ENCODE measurements at places on chromosomes 11 and 22.

DNA sequence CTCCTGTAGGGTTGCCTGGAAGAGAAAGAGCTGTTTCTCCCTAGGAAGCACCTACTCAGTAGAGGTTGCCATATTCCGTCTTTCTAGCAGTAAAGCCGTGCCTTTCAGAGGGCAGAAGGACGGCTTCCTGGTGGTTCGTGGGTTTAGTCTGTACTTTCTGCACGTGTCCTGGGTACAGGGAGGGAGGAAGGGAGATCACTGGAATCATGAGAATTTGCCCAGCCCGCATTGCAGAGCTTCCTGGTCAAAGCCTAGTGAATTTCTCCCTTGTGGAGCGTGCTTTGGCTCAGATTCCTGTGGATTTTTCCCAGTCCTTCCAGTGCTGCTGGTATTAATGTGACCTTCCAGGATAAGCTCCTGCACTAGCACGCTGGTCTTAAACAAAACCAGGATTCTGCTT lies 44.9 kb downstream of the GRAMD1B start:
- DNase-seq, result no peak

DNA sequence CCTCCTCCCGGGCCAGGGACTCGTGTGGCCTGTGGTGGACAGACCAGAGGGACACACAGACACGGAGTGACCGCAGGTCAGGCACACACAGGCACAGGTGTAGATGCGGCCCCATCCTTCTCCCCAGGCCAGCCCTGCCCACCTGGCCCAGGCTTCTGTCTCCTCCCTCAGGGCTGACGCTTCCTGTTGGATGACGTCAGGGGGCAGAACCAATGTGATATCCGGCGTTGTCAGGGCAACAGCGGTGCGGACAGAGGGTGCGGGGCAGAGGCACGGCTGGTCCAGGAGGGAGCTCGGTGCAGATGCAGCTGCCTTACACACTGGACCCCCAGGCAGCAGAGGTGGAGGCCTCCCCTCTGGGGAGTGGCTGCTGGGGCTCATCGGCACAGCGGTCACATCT lies 2.9 kb upstream of the TUBGCP6 start:
- DNase-seq, result no peak

DNA sequence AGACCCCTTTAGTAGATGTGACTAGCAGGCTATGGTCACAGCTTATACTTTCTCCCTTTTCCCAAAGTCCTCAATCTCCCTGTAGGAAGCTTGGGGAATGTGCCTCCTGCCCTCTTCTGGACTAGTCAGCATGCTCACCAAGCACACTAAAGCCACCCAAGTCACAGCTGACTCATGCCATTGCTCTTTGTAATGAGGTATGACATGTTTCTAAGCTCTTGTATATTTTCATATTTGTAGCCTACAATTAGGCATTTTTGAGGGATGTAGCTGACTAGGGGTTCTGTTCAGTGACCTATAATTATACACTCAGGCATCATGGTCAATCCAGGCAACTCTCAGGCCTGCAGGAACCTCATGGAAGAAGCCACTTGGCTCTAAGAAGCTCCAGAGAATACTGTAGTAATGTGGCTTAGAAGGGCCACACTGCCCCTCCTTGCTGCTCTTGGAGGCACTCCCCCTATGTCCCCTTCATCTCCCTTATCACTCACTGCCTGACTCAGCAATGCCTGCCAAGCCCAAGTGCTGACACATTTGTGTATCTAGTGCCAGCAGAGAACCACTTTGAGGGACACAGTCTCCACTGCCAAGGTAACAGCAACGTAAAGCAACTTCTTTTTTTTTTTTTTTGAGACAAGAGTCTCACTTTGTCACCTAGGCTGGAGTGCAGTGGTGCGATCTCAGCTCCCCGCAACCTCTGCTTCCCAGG lies 86.2 kb downstream of the RPL27A start:
- DNase-seq, result no peak

GRCh38 chr11:72548463-72548862 lies 114.1 kb upstream of the CLPB start:
- DNase-seq, result no peak

DNA sequence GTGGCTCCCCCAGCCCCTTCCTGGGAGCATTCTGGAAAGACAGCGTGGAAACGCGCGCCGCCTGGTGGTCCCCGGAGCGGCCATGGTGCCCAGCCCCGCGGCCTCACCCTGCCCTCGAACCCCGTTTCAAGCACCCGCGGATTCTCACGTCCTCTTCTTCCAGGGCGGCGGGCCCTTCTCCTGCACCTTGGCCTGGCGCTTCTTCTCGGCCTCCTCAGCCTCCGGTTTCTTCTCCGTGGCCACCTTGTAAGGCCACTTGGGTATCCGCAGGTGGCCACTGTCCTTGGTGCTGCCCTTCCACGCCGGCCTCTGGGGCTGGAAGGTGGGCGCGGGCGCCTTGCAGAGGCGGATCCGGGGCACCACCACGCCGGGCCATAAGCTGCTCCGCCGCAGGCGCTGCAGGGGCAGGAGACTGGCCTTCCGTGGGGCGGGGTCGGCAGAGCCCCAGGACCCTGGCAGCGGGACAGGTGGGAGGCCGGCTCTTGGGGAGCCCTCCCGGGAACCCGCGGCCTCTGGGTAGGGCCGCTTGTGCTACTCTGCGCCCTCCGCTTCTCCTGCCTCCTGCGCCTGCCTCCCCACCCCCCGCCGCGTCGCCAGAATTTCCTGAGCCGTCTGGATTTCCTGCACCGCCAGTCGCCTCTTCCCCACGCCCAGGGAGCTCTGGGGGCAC lies 83.4 kb downstream of the TRIM51G start:
- DNase-seq, result no peak

- no peak for DNase-seq
Measured at GRCh38 chr11:106295974-106296373, 218.5 kb downstream of the AASDHPPT start.

DNA sequence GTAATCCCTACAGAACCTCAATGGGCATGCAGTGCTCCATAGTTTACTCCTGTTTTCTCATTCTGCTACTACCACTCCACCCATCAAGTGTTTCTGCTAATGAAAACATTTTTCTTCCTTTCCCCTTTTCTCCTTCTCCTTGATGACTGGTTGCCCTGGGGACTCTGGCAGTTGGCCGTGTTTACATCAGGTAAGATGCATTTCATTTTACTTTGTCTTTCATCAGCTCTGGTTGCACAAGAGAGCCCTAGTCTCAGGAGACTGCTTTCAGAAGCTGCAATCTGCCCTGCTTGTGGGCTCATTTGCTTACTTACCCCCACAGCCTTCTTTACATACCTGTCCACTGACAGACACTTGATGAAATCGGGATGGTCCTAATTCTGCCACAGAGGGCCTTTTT lies 19.6 kb upstream of the LIMK2 start:
- DNase-seq, result no peak

- DNase-seq, result no peak
Measured at GRCh38 chr22:40583053-40583741, 53.3 kb downstream of the MRTFA start.

DNA sequence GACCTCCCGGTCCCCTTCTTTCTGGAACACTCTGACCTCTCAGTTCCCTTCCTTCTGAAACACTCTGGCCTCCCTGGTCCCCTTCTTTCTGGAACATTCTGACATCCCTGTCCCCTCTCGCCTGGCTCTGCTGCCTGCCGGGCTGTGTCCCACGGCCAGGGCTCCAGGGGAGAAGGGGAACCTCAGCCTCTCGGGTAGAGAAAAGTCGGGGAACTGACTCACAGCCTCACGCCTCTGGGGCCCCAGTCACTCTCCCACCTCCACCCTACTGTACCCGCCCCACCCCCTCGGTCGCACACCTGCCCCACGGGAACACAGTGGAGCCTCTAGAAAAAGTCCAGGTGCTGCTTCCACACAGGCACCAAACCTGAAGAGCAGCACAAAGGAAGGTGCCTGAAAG lies 93.3 kb downstream of the BRD1 start:
- DNase-seq, result no peak

DNA sequence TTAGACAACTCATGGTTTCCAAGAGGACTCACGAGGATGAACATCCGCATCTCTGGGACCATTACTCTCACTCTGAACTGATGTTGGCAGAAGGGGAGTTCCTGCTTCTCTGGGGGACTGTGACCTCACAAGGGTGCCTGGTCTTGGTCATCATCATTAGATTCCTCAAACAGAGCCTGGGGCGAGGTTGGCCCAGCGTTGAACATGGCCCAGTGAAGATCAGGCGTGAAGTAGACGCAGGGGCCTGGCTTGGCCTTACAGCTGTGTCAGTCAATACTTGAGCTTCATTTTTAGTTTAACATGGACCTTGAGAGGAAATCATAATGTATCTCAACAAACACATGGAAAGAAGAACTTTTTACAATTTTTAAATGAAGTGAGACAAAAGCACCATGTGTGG lies 617.1 kb downstream of the BRD1 start:
- no peak for DNase-seq

DNA sequence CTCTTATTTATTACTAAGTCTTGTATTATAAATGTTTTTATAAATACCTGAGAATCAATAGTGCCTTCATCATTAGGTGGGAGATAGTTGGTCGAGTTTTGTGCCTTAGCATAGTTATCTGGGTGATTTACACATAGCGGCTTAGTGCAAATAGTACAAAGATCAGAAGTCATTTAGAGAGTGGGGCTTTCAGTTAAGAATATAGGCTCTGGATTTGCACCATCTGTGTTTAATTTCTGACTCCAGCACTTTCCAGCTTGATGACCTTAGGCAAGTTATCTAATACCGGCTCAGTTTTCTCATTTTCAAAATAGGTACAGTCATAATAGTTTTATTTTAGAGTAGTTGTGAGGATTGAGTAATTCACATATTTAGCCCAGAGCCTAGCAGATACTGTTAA lies 26.4 kb downstream of the PDE3B start:
- no peak for DNase-seq

- DNase-seq, result no peak
Measured at GRCh38 chr11:118064956-118065355, 11.9 kb upstream of the TMPRSS4 start.

DNA sequence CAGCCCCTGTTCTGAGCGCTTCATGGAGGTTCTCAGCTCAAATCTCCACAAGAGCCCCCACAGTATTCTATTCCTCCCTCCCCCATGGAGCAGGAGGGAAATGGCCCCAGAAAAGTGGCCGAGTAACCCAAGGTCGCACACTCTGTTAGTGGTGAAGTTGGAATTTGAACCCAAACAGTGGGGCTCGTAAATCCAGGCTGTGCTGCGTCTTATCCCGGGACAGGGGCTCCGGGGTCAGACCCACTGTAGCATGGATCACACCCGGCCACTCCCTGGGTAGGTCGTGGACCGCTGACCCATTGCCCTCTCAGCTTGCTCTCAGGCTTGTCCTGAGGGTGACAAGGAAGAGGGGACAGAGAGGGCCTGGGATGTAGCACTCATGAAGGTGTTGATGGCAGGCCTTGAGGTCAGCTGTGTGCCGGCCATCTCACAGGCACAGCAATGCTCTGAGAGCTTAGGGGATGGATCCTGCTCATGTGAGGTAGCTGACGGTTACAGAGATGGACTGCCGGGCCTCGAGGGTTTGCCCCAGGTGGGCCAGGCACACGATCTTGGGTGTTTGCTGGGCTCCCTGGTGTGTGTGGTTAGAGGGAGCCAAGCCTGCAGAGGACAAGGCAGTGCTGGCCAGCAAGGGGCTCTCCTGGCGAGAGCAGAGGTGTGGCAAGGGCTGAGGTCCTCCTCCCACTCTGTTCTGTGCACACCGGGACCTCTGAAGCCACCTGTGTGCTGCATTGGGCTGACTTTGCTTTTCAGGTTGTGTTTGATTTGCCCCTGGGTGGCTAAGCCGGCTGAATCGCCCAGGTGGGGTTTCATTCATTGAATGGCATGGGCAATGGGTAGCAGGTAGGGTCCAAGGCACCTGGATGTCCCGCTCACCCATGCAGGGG lies 2.3 kb upstream of the FGF19 start:
- no peak for DNase-seq

DNA sequence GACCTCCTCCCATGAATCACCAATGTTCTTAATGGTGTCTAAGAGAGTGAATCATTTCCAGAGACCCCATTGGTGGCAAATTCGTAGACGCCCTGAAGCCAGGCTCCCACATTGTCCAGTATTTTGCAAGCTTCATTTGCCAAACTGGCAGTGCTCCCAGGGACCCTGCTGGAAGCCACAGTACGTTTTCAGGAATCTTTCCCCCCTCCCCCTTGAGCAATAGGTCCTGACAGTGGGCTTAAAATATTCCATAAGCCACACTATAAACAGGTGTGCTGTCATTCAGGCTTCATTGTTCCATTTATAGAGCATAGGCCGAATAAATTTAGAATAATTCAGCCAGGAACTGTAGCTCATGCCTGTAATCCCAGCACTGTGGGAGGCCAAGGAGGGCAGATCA lies 125.3 kb downstream of the MORC2 start:
- DNase-seq, result no peak

DNA sequence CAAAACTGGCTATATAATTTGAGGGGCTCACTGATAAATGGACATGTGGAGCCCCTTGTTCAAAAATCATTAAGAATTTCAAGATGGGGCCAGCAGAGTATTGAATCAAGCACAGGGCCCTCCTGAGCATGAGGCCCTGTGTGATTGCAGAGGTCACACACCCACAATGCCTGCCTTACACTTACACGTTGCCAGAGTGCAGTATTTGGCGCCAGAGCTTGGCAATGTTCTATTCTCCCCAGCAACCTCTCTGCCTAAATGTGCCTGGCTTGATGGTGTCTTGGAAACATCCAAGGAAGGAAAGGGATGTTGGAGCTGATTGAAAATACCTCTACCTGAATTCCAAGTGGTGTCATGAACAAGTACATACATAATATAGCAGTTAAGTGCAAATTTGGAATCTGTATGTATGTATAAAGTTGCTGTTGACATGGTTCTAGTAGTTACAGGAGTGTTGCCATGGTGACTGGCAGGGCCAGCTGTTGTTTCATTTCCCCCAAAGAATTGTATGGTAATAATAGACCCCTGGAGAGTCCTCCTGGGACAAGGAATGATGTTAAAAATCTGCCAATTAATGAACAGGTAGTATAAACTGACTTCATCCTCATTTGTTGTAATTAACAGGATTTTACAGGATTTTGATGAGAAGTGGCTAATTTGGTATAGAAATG lies 205.7 kb upstream of the NAV2 start:
- DNase-seq, result peak; percentile 57

GRCh38 chr11:65496304-65497140 lies 2.3 kb upstream of the MALAT1 start:
- peak; percentile 30 for DNase-seq

GRCh38 chr22:22694106-22694505 lies 49.7 kb downstream of the GGTLC2 start:
- DNase-seq, result no peak

GRCh38 chr22:50242406-50242949 lies 2.3 kb downstream of the TUBGCP6 start:
- DNase-seq, result no peak

DNA sequence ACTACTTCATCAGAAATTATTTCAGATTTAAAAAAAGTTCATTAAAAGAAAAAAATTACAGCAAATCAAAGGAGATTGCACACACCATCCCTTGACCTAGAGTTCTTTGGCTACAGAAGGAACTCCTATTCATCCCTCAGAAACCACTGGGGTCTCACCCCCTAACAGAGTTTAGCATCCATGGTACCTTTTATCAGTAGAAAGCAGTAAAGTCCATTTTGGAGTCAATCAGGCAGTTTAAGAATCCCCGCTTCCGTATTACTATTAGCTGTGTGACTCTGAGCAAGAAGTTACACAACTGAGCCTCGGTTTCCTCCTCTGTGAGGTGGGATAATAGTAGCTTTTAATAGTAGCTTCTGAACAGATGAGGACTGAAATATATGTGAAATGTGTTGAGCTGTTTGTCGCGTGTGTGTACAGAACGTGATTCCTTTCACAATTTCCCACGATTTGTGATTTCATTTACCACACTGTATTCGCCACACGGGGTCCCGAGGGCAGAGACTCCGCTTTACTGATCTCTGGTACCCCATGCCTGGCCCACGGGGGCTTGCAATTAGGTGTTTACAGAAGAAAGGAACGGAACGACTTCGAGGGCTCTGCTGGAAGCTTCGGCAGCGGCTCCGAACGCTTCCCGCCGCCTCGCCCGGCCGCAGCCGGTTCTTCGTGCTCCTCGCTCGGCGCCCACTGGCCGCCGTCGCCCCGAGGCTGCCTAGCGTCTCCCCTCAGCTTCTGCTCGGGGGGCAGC lies 72.5 kb upstream of the ZBED5 start:
- DNase-seq, result no peak

Measured in NCI-H1694 (cell line).